OCI-M1 (cell line): ENCODE measurements at places on chromosomes 3 and 15.
A peak's percentile ranks its signal among the peaks of the same experiment; 100 is the strongest.

- no peak for DNase-seq
Observed at GRCh38 chr15:39153716-39154115, 427.2 kb upstream of the THBS1 start.

DNA sequence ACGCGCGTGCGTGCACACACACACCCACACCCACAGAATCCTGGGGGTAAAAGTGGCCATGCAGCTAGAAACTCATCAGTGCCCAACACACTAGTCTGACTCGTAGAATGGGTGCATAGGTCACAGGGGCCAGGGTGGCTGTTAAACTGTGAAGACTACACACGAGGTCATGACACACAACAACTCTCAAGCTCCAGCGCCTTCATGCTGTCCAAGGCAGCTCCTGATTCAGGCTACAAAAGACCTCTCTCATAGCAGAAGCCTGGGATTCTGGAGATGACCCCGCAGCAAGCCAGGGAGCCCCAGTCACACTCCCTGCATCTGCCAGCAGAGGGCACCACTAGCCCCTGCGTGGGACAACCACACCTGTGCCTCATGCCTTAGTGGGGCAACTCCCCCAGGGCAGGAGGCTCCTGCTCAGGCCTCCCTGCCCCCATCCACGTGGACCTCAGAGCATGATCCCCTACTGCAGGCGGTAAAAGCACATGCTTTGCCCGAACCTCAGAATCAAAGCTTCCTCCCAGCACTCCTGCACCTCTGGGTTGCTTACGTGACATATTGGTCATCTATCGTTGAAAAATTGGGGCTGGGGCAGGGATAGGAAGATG is 93.1 kb downstream of the LRIG1 start:
- DNase-seq: peak; percentile 59

GRCh38 chr3:156133076-156133475 is 12.7 kb downstream of the KCNAB1 start:
- no peak for DNase-seq

GRCh38 chr3:100030346-100030745 is 84.0 kb downstream of the FILIP1L start:
- DNase-seq: no peak

DNA sequence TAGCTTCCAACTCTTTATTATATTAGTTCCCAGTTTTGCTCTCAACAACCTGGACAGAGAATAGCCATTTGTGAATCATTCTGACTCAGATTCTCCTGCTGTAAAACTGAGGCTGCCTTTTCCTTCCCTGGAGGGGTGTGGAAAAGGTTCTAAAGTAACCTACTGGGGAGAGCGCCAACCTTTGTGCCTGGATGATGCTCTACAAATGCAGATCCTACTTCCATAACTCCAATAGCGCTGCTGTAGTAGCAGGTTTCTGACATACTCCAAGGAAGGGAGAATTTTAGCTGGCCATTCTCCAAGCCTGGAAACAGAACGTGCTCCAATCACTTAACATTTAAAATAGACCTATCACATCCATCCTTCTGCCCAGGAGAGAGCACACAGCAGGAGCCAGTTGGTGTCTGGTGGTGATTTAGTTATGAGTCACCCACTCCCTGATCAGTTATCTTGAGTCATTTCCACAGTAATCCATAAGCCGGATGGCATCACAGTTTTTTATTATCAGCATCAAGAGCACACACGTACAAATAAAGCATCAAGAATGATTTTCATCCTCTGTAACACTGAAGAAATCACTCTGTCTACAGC is 38.3 kb downstream of the MYH15 start:
- DNase-seq: peak; percentile 16

- DNase-seq: peak; percentile 66
Observed at GRCh38 chr15:68816795-68817303, 3.8 kb downstream of the ANP32A start.

DNA sequence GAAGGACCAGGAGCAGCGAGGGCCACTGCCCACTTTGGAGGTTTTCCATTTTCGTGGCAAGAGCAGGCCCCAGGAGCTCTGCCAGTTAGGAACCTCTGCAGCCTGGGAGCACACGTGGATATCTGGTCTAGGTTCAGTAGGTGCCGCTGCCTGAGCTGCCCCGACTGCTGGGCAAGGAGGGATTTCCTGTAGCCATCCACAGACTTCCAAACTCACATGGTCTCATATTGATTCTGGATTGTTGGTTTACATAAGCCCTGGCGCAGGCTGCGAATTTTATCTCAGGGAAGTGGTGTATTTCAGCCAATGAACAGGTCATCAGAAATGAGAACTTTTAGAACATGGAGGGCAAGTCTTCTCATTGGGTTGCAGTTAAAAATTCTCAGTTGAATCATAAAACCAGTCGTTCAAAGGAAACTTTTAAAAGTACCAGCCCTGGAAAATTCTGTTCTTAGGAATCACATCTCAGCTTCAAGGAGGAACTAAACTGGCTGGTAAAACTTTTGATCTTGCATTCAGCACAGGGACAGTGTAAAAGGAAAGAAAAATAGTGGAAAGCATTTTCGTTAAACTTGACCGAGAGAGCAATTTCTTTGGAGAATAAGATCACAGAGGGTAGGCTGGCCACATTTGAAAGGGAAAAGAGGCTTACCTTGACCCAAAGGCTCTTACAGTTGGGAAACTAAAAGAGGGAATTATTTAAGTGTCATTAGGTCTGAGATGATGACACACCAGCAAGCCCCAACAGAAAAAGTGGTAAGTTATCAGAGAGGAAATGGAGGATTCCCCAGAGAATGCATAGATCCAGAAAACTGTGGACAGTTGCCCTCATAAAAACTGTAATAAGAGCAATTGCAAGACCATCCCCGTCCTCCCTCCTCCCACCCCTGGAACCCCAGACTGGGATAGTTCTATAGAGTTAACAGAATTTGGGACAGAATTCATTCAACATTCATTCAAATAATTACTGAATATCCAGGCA is 6.4 kb upstream of the RTP3 start:
- no peak for DNase-seq

- no peak for DNase-seq
Observed at GRCh38 chr3:83902787-83903533, 1055.8 kb upstream of the CADM2 start.

DNA sequence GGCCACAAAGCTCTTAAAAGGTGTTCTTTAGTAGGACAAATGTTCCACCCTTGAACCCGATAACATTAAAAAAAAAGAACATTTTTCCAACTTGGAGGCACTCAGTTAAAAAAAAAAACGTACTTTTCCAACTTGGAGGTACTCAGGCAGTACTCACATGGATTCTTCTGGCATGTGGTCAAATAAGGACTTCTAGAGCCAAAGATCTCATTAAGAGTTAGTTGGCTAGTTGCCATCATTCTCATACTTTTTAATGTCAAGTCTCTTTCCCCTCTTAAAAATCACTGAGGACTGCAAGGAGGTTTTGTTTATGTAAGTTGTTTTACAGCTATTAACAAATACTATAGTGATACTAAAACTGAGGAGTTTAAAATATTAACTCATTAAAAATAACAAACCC is 101.0 kb downstream of the CADPS start:
- DNase-seq: no peak

GRCh38 chr3:60434950-60435349 is 816.3 kb downstream of the FHIT start:
- no peak for DNase-seq

DNA sequence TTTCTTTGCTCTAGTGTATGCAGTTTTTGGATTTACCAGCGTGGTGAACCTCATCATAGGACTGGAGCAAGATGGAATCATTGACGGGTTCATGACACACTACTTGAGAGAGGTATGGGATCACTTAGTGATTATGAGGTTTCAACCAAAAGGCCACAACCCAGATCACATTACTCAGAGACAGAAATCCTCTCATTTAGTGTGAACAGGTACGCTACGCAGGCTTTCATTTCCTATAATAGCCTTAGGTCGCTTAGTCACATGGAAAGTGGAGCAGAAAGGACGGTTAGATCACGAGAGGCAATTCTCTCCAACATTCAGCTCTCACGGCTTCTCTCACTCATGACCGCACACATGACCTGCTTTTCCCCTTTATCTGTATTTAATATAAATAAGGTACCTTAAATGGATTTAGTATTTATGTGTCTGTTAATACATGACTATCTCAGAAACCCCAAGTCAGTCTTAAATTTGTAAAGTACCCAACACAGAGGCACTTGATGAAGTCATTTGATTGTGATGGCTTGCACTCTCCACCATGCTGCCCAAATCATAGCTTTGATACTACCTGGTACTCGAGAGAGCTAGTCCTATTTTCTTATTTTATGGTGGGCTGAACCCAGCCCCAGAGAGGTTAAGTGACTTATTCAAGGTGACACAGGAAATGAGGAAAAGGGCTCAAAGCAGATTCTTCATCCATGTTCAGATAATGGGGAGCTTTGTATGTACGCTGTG is 8.6 kb downstream of the TM6SF1 start:
- DNase-seq: no peak

DNA sequence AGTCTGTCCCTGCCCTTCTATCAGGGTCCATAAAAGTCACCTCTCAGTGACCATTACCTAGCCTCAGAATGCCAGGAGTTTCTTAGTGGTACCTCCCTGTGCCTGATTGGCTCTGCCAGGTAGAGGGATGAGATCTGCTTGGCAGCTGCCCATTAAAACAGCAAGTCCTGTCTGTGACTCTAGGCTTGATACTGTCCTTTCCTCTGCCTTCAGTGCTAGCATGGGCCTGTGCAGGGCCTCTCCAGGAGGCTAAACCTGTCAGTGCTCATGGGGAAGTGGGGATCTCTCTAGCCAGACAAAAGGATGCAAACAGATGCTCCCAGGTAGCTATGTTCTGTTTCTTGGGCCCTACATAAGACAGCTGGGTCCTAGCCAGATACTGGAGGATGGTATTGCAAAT is 10.0 kb upstream of the MANF start:
- DNase-seq: no peak
